ENCODE measurements at places on chromosomes 7 and 10.

GRCh38 chr10:77156406-77156879, 481.2 kb downstream of the KCNMA1 start:
- DNase-seq = no peak

GRCh38 chr10:103244666-103245271, 918 bp upstream of the RPEL1 start:
- peak; percentile 74 for DNase-seq

DNA sequence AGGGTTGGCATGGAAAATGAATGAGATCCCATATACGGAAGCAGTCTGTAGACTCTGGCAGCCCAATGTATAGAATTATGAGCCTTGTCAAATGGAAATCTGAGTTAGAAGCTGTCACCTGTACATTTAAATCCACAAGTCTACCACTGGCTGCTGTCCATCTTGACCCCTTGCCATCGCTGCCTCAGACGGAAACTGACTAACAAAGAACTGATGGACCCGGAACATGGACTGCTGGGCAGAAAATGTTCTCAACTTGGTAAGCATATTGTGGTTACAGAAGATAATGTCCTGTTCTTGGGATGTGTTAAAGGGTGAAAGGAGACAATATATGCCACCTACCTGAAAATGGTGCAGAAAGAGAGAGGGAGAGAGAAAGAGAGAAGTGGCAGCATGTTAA, 37.5 kb downstream of the PARP12 start:
- no peak for DNase-seq

DNA sequence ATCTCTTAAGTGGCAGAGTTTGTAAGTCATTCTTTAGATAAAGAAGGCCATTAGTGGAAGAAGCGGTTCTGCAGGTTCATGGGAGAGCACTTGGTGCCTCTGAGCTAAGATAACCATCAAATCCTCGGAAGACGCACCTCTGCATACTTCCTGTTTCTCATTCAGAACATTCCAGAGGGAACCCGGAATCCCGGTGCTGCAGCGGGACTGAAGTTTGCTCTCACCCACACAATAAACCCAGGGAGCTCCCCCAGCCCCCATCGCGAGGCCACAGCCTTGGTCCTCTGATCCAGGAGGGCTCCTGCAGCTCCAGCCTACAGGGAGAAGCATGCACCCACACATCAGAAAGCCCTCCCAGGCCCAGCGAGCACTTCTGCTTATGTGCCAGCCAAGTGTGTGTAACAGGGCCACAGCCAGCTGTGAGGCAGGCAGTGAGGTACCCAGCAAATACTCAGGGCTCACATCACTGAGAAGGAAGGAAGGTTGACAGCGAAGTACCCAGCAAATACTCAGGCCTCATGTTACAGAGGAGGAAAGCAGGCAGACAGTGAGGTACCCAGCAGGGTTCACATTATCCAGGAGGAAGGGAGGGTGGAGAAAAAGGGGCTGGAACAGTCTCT, 142.4 kb downstream of the DIP2C start:
- peak; percentile 83 for DNase-seq

GRCh38 chr10:21184216-21184615, 287.1 kb upstream of the NEBL start:
- DNase-seq = no peak

DNA sequence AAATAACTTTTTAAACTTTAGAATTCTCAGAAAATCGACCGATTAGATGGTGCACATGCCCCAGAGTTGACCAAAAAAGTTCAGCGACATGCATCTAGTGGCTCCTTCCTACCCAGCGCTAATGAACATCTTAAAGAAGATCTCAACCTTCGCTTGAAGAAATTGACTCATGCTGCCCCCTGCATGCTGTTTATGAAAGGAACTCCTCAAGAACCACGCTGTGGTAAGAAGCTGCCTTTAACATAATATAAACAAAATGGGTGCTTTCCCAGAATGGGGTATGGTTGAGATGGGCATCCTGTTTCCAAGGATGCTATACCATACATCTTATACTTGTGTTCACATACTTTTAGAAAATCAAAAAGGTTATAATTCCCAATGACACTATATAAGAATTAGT, 24.6 kb downstream of the GLRX3 start:
- DNase-seq = no peak

DNA sequence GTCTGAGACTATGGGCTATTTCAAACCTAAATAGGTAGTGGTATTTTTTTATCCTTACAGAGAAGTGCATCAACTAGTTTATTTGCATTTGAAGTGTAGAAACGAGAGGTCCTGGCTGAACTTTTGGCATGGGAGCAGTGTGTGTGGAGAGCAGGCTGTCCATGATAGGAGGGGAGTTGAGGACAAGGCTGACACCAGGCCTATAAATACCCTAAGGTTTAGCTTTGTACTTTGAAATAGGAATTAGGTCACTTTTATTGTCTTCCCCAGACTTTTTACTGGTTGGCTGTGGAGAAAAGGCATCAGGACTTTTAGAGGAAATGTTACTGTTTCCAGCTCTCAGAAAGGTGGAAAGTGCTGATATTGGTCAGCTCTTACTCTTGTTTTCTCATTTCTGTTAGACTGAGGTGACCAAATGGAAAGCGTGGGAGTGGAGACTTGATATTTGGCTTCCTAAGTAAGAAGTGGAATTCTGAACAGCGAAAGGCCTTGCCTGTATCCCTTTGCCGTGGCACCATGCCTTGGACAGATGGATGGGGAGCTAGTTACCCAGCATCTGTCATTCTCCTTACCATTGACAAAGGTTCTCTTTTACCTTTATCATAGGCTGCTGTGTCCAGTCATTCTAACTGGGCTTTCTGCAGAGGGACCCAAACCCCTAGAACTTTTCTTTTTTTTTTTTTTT, 46.0 kb downstream of the GBF1 start:
- no peak for DNase-seq

- no peak for DNase-seq
Observed at GRCh38 chr10:133311570-133311969, 2.9 kb downstream of the ZNF511 start.

DNA sequence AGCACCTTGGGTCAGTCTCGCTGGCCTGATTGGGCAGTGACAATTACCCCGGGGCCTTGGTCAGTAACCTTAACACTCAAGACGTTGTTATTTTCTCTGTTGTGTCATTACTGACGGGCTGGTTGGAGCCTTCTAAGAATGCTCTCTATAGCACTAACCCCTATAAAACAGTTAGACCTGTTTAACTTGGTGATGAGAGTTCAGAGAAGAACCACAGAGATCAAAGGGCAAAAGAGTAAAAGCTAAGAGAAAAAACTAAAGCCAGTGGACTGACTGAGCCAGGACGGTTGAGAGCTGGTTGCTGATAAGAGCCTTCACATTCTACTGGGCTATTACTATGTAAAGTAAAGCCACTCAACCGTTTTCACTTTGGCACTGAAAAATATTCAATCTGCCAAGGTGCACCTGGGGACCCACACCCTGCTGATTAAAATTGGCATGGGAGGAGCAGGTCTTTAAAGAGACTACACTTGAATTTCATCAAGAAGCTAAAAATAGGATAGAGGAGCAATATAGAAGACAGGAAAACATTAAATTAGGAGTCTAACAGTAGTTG, 13.6 kb upstream of the ITGB1 start:
- DNase-seq = no peak

GRCh38 chr10:70966646-70967553, 78.5 kb upstream of the PCBD1 start:
- no peak for DNase-seq

DNA sequence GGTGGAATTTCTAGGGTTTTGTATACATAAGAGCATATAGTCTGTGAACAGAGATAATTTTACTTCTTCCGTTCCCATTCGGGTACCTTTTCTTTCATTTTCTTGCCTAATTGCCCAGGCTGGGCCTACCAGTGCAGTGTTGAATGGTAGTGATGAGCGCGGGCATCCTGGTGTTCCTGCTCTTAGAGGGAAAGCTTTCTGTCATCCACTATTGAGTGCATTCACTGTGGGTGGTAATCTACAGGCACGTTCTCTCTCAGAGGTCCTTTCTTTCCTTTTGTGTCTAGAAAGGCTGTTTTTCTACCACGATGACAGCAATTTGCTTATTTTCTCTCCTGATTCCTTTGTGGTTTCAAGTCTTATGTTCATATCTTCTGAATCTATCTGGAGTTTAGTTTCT, 65.0 kb downstream of the INPP5A start:
- no peak for DNase-seq

DNA sequence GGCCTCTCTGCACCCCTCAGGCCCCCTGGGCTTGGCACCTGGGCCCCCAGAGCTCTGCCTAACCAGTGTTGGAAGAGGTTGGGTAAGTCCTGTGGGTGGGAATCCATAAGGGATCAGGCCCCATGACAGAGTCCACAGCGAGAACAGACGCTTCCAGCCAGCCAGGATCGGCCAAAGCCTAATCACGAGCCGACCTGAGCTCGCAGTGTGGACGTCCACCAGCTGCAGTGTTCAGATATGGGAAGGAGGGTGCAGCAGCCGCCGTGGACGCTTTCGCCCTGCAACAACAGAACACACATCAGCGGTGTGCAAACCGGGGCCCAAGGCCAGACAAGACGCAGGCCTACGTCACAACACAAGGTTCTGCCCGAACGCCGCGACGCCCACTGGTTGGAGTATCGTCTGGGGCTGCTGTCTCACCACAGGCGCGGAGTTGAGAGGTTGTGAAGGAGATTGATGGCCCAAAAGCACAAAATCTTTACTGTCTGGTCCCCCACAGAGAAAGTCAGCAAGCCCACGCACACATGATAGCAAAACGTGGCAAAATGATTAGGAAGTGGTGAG, 102.1 kb downstream of the FOXL3 start:
- DNase-seq = peak; percentile 78

GRCh38 chr7:45061352-45061751, 27.4 kb downstream of the NACAD start:
- no peak for DNase-seq

DNA sequence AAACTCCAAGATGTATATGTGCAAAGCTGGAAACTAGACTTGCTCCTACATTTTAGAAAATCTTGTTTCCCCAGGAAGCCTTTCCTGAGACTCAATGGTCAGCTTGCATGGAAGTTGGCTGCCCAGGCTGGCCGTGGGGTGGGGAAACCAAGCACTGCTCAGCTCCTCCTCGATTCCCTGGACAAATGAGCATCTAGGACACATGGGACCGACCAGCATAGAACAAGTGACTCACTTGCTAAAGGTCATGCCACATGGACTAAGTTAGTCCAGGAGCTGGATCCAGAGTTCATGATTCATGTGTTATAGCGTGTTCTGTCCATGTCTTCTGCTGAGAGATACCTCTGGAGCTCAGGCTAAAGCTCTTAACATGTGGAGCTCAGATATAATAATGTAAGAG, 6.2 kb downstream of the FAM180A start:
- DNase-seq = peak; percentile 47

DNA sequence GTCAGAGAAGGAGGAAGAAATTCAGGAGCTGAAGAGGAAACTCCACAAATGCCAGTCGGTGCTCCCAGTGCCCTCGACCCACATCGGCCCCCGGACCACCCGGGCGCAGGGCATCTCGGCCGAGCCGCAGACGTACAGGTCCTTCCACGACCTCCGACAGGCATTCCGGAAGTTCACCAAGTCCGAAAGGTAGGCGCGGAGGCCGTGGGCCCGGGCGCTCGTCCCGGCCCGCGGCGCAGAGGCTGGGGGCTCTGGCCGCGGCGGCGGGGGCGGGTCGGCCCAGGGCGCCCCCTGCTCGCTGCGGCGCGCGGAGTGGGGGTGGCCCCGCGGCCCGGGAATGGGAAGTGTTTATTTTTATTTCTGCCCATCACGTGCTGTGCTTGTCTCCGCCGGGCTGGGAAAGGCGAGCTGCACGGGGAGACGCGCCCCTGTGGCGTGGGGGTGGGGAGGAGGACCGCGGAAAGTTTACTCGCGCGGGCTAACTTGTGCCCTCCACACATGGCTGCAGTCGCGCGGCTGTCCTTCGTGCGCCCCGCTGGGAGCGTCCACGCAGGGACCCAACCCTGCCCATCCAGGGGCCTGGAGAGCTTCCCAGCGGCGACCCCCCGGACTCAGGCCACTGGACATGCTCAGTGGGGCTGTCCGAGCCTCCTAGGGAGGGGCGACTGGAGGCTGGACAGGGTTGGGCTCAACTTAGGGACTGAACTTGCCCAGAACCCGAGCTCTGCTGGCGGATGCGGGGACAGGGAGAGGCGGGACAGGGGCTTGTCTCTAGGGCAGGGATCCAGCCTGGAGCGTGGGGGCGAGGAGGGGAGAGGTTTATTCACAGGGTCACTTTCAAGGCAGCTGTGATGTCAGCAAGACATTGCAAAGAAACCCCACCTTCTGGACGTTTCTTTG, 82.6 kb upstream of the PRKG1 start:
- DNase-seq = peak; percentile 87

DNA sequence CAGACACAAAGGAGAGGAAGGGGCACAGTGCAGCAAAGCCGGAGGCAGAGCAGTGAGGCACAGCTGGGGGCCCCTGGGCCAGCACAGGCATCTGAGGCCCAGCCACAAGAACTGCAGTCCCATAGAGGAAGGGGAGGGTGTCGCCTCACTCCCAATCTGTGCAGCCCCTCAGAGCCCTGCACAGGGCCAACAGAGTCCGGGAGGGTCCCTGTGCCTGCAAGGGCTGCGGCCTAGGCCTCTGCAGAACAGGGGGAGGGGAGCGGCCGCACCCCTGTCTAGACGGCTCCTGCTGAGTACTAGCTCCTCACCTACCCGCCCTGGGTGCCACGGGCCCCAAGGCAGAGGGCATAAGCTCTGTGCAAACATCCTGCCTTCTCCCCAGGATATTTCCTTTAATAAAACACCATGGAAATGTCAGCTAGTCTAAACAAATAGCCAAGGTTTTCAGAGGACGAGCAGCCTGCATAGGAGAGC, 32.4 kb upstream of the RET start:
- peak; percentile 66 for DNase-seq

GRCh38 chr10:29734640-29734961, 99.8 kb upstream of the SVIL start:
- DNase-seq = no peak

- no peak for DNase-seq
Observed at GRCh38 chr10:110007161-110007700, 553 bp upstream of the ADD3 start.

DNA sequence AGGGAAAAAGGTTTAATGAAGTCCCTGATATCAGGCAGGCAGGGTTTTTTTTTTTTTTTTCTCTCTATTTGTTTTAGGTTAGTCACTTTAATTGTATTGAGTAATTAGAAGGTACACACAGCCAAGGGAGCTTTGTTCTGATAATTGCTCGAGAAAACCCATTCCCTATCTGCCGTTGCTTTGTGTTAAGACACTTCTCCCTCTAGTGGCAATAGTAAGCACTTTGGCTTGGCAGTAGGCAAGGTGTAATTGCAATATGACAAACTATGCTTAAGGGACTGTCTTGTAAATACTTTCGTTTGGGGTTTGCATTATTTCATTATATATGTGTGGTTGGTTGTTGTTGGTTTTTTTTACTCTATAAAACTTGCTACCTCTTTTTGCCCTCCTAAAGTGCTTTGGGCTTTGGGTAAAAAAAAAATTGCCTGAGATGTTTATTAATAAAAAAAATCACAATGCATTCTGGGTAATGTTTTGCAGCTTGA, 113.4 kb downstream of the BTRC start:
- DNase-seq = no peak
